ENCODE measurements at places on chromosomes 3 and 15.
A peak's percentile ranks its signal among the peaks of the same experiment; 100 is the strongest.

DNA sequence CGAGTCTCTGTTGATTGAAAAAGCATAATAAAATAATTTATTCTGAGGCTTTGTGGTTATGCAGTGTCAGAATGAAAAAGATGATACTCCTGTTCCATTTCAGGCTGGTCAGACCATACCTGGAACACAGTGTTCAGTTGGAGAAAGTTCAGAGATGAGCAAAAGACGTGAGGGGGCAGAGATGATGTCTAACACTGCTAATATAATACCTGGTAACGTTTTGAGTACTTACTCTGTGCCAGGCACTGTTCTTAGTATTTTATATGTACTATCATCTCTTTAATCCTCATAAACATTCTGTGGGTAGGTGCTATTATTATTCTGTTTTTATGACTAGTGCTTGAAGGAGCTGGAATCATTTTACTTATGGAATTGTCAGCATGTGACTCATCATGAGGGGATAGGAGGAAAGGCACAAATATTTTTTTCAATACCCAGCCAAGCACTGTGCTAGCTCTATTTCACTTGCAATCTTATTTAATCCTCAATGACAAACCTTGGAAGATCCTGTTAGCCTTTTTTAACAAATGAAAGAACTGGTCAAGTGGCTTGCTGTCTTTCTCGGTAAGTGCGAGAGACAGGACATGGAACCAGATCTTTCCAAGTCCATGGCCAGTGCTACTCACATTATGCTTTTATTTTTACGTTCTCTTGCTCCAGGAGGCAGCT, 31.8 kb downstream of the IQGAP1 start:
- DNase-seq: peak; percentile 27

DNA sequence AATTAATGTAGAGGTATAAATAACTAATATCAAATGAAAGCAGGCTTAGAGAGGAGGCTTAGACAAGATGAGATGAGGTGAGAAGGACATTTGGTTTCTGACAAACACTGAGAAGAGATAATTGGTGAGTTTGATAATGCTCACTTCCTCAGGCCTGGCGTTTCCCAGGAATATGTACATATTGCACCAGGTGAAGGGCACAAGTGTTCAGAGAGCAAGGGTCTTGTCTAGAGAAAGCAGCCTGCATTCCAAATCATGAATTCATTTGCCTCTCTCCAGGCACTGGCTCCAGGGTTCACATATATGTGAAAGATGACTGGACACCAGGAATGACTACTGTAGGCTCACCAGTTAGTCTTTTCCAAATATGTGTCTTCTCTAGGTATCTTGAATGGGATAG, 48.0 kb upstream of the LPP start:
- no peak for DNase-seq

DNA sequence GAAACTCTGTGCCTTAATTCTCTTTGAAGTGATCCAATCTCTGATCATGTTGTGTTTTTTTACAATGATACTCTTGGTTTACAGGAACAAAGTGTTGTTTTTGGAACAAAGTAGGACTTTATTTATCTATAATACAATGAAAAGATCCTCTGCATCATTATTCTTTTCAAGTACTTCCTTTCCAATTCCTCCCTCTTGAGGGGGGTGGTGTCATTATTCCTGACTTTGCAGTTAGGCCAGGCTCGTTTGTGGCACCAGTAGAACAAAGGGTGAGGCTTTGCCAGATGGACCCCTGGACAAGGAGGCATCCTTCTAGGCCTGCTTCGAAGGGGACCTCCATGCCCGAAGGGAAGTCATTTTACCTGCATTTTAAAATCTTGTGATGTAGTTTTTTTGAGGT, 41.7 kb upstream of the ZBTB38 start:
- DNase-seq: no peak

- no peak for DNase-seq
Observed at GRCh38 chr3:156664831-156665178, 9.6 kb upstream of the TIPARP start.

DNA sequence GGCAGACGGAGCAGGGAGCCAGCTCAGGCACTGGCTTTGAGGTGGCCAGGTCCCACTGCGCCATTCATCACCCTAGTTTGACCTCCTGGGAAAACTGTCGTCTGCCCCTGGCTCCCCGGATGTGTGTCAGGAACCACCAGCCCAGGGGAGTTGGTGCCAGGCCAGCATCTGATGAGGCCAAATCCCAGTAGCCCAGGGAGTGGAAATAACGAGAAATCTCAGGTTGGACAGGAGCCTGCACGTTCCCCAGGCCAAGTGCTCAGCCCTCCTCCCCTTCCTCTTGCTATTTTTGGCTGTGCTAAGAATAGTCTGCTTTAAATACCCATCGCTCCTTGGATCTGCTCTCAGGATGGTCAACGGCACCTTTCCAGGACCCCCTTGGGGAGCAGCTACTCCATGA, 93.1 kb upstream of the RPL32 start:
- DNase-seq: no peak

DNA sequence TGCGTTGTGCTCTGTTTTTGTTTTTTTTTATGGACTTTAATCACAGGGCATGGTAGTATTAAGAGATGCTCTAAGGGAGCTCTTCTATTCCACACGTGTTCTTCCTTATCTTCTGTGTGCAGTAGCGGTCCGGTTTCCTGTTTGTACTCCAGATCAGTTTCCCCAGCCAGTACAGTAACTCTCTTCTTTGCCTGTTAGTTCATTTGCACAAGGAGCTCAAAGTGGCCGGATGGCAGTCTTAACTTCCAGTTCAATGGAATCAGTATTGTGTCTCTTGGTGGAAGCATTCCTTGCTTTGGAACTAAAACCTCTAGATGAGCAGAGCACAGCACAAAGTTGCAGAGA, 122.0 kb downstream of the KLF13 start:
- DNase-seq: no peak
